ENCODE measurements at places on chromosomes 2 and 18.
A peak's percentile ranks its signal among the peaks of the same experiment; 100 is the strongest.

DNA sequence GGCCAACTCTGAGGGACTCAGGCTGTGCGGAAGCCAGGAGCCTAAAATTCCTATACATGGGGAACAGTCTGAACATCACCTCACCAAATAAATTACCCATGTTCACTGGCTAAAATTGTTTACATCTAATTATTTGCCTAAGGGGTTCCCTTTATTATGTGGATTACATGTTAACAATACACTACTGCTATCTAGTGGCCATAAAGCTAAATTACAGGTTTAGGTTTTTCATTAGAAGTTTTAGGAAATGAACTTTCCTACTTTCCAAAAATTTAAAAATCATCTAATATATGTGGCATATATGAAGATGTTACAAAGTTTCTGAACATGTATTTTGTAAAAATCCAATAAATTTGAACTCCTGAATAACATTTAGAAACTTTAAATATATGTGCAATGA is 40.3 kb downstream of the PLA2R1 start:
- DNase-seq, result no peak

- DNase-seq, result no peak
Observed at GRCh38 chr2:32360416-32360815, 3.6 kb downstream of the BIRC6 start.

DNA sequence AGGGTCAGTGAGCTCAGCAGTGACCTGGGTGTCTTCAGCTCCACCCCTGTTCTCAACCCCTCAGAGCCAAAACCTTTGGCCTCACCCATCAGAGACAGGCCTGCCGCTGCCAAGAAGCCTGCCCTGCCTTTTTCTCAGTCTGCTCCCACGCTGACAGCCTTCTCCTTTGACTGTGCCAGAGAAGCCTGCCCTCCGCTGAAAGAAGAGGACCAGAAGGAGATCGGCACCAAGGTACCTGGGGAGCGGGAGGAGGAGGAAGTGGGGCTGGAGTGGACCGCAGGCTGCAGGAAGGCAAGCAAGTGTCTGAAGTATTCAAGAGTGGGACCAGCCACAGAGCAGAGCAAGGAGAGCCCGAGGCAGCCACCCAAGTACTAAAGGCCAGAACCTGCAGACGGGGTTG is 33.2 kb downstream of the TOGARAM2 start:
- DNase-seq, result no peak

GRCh38 chr18:43634994-43635393 is 357.7 kb upstream of the SYT4 start:
- no peak for DNase-seq

DNA sequence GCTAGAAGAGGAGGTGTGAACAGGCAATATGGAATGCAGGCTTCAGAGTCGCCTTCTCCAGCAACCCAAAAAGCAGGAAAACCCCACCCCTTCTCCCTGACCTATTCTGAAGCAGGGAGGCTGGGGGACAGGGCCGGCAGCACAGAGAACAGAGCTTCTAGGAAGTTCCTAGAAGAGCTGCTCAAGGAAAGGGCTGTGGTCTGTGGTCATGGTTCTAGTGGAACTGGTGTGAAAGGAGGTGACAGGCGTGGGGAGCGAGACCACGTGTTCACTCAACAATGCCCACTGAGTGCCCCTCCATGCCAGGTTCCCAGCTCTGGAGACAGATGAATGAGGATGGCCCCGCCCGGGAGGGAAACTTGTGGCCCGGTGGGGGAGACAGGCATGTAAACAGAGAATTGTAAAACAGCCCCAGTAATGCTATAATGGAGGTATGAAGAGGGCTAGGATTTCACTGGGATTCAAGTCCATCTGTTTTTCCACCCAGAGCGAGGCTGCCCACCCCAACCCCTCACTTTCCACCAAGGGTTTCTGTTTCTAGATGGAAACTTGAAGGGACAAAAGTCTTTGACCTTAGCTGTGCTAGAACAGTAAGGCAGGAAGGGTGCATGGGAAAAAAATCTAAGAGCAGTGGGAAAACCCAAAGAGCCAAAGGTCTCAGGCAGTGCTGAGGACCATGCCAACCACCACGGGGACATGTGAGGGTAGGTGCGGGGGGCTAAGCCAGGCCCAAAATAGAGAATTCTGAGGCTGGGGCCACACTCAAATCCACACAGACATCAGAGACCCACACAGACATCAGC is 71.8 kb downstream of the TNS1 start:
- DNase-seq, result peak; percentile 3

DNA sequence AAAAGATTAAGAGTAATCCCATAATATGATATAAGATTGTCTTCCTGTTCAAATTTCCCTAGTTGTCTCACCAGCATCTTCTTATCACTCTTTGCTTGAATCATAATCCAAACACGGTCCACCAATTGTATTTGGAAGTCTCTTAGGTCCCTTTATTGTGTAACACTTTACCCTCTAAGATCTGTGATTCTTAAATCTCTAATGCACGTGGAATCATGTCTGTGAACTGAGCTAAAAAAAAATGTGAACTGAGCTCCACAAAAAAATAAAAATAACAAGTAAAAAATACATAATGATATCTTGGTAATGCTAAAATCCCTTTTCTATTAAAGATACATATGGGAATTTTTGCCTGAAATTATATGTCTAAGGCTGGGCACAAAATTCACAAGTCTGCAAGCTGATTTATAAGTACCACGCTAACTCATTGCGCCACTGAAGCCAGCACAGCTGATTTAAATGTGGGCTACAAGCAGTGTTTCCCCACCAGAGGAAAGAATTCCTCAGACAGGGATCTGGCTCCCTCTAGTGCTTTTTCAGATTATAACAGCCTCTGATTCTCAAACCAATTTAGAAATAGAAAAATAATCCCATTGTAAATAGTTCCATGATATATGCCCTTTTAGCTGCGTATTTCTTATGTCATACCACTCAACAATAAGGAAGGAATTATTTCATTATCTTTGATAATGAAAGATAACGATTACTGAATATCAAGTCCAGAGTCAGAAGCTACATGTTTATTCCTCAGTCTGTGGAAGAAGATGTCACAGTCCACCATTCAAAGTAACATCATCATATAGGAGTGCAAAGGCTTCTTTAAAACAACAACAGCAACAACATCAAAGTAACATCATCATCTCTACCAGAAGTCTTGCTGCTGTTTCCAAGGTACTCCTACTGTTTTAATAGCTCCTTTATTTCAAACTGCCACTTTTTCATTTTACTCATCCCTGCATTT is 22.9 kb downstream of the RBM43 start:
- peak; percentile 45 for DNase-seq

DNA sequence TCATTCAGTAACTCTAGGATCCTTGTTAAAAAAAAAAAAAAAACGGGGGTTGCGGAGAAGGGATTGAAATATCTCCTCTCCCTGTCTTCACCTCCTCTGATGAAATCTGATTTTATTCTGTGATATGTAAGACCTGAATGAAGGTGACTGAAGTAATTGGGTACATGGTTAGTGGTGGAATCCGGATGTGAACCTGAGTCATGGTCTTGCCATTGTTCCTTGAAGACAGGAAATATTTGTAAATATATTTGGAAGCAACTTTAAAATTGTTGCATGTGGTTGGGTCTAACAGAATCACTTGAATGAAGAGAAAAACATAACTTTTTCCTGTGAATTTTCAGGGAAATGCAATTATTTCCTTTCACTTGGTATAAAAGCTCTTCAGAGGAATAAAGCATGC is 3.0 kb upstream of the IL1A start:
- no peak for DNase-seq

DNA sequence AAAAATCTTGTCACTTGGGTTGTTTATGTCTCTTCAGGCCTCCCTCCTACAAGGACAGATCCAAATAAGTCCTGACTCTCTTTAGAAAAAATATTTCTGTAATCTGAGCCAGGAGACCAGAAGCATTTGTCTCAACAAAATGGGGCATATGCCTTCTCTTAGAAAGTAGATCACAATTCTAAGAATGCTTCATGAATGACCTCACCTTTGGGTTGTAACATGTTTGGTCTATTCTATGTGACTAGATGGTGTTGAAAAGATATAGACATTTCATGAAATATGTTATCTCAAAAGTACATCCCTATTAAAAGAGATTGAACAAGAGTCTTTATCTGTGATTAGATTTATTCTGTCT is 159.0 kb upstream of the SETBP1 start:
- DNase-seq, result no peak

DNA sequence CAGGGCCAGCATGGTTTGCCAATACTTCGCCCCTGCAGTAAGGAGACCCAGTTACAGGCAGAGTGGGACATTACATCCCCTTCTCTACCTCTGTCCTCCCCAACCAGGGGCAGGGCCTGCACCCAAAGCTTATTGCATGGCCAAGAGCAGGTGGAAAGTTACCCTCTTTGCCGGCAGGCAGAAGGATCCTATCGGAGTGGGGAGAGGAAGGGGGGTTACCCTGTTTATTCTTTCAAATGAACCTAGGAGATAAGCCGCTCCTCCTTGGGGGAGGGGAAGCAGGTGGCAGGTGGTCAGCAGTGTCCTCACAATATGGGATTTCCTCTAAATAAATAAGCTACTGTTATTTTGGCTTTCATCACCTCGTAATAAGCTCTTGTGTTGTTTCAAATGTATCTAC is 53.9 kb downstream of the SPATS2L start:
- DNase-seq, result no peak

DNA sequence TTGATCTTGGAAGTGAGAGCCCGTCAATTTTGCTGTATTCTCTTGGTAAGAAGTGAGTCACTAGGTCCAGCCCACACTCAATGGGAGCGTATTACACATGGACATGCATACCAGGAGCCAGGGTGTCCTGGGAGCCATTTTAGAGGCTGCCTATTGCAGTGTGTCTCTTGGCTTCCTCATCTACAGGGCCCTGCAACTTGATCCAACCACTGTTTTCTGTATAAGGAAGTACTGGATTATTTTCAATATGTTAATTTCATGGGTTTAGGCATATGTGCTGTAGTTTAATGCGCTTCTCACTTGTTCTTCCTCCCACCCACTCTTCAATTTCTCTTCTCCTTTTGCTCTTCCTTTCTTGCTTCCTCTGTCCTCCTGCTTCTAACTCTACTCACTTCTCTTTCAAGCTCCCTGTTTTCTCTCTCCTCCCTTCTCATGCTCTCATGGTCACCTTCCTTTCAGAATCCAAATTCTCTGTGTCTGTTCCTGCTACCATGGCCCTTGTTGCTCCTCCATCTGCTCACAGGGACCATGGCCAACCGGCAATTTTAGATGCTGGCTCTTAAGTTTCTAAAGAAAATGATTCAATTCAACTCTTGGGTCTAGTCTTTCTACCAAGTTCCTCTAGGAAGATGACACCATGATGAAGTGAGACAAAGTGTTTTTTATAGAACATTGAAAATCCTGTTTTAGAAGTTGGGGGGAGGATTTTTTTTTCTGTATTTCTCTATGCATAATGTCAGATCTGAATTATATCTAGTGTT is 152.0 kb upstream of the ZEB2 start:
- no peak for DNase-seq

- DNase-seq, result no peak
Observed at GRCh38 chr2:128369108-128369555, 50.5 kb upstream of the HS6ST1 start.

DNA sequence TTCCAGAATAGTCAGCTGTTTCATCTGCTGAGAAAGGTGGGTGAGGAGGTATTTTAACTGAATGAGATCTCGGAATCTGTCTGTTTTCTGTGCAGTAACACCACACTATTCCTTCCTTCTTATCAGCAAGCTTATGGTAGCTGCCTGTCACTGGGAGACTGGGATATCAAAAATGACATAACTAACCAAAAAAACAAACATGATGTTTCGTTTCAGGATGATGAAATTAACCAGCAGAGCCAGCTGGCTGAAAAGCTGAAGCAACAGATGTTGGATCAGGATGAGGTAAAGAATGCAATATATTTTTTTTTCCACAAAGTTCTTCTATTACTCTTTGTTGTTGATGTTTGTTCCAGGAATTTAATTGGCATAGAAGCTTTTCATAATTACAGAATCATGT is 59.8 kb upstream of the LYPD6B start:
- no peak for DNase-seq

DNA sequence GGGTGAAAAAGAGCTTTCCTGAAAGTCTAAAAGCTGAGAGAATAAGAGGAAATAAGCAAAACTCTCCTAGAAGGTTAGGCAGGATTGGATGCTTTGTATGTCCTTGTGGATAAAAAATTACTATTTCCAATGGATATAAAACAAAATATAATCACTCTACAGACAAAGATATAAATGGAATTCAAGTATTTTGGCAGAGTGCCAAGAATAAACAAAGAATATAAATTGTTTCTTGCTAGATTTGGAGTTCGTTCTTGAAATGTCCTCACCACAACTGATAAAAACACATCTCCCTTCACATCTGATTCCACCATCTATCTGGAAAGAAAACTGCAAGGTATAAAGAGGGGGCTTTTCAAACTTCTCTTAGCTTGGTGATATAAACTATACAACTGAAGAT is 13.3 kb downstream of the SULT1C3 start:
- no peak for DNase-seq

GRCh38 chr2:193276069-193276468 is 1081.3 kb upstream of the TMEFF2 start:
- no peak for DNase-seq

DNA sequence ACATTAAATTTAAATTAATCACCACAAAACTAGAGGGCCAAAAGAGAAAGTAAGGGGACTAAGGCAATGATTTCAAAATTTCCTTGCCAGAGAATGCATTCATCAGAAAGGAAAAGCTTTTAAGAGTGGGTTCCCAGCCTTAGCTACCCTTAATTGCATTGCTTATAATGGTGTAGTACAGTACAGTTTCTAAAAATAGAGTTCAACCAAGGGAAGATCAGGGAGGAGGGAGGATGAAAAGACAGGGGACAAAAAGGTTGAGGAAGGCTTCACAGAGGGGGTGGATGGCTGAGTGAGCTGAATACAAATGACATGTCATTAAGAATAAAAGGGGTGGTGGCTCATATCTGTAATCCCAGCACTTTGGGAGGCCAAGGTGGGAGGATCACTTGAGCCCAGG is 119.9 kb downstream of the RBMS1 start:
- DNase-seq, result no peak

DNA sequence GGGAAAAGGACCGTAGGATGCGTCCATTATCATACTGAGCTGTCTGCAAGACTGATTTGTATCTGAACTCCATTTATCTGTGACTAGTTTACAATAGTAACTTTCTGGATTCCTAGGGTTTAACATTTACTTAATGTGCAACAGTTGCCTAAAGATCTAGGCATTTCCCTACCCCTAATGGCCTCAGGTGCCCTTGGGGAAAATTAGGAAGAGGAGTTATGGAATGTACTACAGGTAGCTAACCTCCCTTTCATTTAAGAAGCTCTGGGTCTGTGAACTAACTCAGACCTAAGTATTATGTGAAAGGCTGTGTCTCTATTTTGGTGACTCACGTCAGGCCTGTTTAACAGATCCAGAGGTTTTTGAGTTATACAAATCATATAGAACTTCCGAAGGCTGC is 59.5 kb downstream of the TDRD15 start:
- no peak for DNase-seq

GRCh38 chr18:35842536-35842935 is 129.9 kb upstream of the RMP24 start:
- DNase-seq, result no peak

DNA sequence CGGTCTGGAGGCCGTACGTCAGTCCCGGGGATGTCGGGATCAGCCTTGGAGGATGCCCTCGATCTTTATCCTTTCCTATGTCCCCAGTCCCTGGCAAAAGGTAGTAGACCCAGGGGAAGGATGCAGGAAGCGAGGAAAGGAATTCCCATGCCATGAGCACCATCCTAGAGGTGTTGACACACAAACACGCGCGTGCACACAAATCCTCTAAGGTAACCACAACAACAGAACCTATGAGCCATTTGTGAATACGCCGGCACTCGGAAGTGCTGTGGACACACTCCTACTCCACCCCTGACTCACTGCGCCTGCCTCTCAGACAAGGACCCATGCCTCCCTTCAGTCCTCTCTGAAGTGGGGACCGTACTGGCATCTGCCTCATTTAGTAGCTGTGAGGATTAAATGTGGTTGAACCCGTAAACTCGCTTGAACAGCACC is 11.3 kb upstream of the MLPH start:
- no peak for DNase-seq

Measured in immature natural killer cell (primary cell).